ENCODE measurements at places on chromosomes 2 and 18.
A peak's percentile ranks its signal among the peaks of the same experiment; 100 is the strongest.

- no peak for DNase-seq
Observed at GRCh38 chr2:122210898-122211856, 455.7 kb downstream of the TSN start.

DNA sequence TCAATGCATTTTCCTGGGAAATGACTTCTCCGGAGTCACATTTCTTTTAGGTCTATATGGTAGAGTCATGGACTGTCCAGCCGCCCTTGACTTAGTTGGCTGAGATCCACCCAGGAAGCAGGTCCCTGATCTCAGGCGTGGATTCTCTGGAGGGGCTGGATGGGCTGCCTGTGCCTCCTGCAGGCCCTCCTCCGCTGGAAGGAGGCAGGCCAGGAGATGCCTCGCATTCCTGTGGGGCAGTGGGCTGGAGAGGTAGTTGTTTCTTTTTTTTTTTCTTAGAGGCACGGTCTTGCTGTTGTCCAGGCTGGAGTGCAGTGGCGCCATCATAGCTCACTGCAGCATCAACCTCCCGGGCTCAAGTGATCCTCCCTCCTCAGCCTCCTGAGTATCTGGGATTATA, 129.0 kb upstream of the MYCN start:
- DNase-seq: no peak

- DNase-seq: no peak
Observed at GRCh38 chr2:240635121-240635997, 10.1 kb downstream of the GPR35 start.

DNA sequence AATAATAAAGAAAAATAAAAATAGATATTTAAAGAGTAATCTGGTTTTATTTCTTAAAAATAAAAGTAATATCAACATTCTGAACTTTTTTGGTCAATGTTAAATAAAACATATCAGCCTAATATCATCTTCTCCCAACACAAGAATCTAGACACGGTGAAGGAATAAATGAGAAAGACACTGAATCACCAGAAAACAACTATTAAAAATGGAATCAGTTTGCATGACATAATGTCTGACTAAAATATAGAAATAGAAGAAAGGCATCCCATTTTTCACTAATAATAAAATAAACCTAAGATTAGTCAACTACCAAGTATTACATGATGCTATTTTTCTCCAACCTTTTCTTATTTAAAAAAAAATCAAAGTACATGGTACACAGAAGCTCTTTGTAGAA, 30.8 kb upstream of the TNFAIP6 start:
- DNase-seq: no peak

GRCh38 chr18:50578030-50578429, 18.1 kb downstream of the MAPK4 start:
- DNase-seq: no peak

DNA sequence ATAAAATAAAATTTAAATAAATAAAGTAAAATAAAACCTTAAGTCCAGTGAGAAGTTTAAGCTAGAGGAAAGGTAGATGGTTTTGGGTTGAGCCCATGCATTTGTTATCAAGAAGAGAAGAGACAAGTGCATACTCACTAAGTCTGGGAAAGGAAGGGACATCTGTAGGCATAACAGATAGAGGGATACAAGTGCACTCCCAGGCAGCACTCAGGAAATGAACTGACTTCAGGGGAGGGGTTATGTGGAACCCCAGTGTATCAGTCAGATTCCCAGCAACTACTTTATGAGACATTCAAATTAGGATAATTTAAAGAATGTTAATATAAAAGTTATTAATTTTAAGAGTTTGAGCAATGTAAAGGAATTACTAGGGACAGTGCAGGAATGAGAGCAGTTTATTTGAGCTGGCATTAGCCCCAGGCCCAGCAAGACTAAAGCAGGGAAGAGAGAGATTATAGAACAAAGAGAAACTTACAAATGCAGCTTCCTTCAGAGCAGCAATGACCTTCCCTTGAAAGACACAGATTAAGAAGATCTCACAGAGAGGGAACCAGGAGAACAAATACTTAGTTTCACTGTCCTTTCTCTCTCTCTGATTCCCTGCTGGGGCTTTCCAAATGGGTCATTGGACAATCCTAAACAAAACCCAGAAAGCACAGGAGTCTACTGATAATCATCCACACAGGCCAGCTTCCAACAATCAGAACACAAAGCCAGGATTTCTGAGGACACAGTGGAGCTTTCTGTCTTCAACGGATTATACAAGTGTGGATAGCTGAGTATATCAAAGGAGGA, 109.7 kb downstream of the ERBB4 start:
- no peak for DNase-seq

DNA sequence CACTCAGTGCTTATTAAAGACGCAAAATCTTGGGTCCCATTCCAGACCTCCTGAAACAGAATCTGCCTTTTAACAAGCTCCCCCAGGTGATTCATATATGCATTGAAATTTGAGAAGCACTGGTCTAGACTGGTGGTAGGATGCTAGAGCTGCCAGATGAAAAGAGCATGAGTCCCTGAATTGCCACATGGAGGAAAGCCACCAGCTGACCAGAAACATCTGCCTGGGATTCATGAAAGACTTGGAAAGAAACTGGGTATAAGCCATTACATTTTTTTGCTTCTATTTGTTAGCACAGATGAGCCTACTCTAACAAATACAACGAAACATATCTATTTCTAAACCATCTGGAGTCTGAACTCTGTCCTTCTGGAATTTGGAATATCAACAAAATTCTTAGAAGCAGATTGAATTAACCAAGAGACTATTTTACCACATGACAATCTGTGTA, 228.9 kb downstream of the RBM43 start:
- DNase-seq: no peak

GRCh38 chr2:212181646-212182045, 357.0 kb downstream of the ERBB4 start:
- DNase-seq: no peak

- DNase-seq: no peak
Observed at GRCh38 chr2:174919947-174920595, 85.1 kb downstream of the CHN1 start.

DNA sequence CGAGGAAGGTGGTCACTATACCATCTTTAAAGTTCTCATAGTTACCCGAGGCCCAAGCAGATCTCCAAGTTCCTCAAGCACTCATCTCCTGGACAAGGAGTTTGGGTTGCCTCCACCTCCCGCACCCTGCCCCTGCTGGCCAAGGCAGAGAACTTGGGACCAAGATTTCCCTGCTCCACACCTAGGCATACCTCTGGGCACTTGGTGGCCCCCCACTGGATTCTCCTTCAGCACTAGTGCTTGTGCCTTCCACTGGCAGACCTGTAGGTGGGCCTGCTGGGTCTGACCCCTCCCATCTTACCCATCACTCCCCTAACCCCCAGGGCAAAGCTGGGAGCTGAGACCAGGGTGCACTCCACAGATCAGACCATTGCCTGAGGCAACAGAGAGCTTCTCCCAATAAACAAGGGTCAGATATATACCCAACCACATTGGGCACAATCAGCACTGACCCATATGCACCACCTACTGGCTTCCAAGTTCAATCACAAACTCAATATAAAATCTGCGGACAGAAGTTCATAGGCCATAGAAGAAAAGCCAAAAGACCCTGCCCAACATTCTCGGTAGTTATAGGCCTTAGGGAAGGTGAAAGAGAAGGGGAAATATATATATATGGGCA, 244.2 kb downstream of the EXOC6B start:
- DNase-seq: no peak

DNA sequence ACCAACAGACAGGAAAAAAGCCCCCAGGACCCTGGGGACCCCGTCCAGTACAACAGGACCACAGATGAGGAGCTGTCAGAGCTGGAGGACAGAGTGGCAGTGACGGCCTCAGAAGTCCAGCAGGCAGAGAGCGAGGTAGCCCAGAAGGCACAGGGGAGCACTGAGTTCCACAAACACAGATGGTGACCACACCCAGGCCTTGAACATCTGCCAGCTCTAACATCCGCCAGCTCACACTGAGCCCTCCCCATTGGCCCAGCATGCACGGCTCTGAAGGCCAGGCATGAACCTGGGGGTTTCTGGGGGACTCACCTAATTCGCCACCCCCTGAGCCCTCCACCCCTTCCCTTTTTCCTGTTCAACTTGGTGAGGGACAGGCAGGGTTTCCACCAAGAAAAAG, 25.6 kb upstream of the PRLH start:
- peak; percentile 29 for DNase-seq

- no peak for DNase-seq
Observed at GRCh38 chr2:213703406-213704098, 419.3 kb downstream of the SPAG16 start.

DNA sequence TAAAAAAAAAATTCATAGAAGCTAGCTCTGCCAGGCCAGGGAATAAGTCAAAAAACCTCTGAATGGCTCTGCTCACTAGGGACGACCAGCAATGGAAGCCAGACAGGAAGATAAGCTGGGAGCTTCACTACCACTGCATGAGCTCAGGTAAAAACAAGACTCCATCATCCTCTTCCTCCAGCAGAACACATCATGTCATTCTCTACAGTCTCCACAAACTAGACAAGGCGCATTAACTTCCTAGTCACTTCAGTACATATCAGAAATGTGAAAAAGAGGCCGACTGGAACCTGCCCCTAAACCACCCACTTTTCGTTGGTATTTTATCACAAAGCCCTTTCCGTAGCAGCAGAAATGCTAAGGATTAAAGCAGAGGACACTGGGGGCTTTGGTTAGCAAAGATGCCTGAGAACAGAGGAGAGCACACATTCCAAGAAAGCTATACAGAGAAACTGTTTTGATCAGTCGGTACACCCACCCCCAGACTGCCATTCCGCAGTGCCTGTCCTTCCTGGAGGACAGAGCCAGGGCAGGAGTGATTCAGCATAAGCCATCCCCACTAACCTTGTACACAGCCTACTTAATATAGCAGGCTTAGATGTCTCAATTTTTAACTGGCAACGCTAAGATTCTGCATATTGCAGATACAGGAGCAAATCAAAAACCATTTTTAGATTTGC, 53.4 kb downstream of the AAK1 start:
- DNase-seq: no peak

- DNase-seq: peak; percentile 7
Observed at GRCh38 chr18:3180325-3180724, 39.4 kb downstream of the MYOM1 start.

DNA sequence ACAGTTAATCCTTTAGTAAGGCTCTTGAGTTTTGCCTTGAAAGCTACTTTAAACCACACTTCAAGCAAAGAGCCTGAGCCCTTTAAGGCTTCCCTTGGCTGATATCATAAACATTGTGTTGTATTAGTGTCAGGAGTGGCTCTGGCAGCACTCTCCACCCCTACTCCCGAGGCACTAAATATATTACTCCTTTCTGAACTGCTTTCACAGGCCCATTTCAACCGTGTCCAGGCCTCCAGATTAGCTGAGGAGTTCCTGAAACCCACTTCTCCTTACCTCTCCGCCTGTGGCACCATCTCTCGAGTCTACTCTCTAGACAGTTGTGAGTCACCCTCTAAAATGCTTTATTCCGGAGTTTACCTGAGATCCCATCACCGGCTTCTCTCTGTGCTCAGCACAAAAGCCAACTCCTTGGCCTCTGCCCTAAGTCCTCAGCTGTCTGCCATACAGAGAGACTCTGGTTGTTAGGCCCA, 14.4 kb upstream of the STON1 start:
- DNase-seq: no peak

DNA sequence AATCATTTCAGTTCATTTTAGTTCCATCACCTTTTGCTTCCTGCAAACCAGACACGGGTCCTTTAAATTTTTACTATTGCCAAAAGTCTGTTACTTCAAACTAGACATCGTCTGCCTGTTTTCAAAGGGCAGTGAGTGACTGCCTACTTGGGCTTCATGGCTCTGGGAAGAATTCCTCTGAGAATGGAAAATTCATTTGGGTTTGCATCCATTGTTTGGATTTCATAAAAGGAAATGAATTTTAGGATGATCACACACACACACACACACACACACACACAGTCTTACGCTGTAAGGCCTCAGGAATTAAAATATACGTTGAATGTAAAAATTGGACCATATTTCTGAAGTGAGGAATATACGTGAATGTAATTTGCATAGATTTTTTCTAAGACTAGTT, 1584.3 kb upstream of the ACVR2A start:
- DNase-seq: no peak

- DNase-seq: no peak
Observed at GRCh38 chr2:39663187-39663930, 2.4 kb upstream of the TMEM178A start.

GRCh38 chr2:237424544-237424943, 10.6 kb upstream of the COL6A3 start:
- DNase-seq: no peak

DNA sequence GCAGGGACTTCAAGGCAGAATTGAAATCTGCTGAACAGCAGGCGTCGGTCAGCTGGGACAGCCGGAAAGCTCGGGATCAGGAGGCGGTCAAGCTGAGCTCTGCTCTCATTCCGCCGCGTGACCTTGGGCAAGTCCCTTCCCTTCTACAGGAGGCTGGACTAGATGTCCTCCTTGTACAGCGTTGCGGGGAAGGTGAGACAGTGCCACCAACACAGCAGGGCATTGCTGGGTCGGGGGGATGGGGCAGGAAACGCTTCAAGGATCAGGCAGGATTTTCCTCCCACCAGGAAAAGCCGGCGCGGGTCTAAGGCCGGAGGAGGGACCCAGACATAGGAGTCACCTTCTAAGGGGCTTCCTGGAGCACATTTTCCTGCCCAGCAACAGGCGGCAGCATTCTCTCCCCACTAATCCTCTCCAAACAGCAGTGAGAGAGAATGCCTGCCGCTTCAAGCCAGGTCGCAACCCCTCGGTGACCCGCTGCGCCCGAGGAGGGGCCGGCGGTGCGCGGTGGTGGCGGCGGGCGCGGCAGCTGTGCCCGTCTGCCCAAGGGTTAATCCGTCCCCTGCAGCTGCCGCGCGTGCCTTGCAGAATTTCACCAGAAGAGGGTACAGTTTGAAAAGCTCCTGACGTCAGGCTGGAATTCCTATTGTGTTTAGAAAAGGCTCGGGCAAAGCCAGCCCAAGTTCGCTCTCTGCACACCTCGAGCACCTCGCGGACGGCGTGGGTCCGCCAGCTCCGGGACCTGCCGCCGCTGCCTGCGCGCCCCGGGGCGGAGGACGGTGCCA, at the start of gene KCNF1:
Gene KCNF1 (plus strand): TSS at position 644 of the 785 bp plus-strand sequence. CDS start 493 bp downstream, outside the sequence.
- DNase-seq: peak; percentile 51

GRCh38 chr2:45834858-45835257, 183.4 kb downstream of the PRKCE start:
- DNase-seq: no peak

DNA sequence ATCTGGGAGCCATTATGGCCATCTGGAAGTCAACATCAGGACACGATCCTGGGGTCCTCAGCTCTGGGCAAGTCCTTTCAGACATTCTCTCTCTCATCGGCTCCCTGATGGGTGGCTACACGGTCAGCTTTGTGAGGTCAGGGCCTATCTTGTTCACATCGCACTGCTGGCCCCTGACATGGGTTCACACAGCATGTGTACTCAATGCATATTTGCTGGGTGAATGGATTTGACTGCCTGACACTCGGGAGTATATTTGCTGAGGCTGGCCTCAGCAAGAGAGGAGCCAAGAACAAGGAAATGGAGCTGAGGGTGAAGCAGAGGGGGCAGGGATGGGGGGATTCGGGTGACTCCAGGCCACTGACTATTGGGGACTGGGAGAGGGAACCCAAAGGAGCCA, 50.5 kb downstream of the SLC4A5 start:
- no peak for DNase-seq

DNA sequence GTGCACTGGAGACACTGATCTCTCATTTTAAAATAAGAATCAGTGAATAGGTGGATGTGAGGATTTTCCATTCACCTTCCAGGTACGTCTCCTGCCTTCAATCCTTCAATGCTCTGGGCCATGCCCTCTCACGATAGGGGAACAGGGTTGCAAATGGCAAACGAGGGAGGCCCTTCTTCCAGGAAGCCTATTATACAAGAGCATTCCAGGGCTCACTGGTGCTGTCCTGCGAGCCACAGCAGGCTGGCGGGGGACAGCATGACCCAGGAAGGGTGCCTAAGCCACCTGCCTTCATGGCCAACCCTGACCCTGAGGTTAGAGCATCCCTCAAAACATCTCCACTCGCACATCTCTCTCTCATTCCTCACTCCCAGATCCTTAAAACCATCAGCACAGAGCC, 20.6 kb upstream of the ID2 start:
- no peak for DNase-seq

All from foreskin keratinocyte (primary cell).